ENCODE measurements at places on chromosomes 2 and 18.

GRCh38 chr2:14120376-14120775 lies 512.1 kb upstream of the LRATD1 start:
- DNase-seq, result no peak

DNA sequence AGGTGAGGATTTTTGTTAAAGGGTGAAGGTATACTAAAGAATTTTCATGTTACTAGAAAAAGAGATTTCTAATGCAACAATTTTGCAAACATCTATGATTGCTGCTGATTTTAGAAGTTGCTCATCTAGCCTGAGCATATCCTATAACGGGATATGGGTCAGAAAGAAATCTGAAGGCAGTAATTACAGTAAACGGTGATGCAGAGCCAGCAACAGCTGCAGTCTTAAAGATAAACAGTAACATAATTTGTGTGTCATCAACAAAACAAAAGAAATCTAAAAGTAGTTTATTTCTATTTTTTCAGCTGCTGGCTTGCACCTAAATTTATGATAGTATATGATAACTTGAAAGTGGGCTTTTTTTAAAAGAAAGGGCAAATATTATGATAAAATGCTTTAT lies 215.7 kb downstream of the SLC4A10 start:
- peak; percentile 90 for DNase-seq

GRCh38 chr2:27282892-27283291 lies 663 bp downstream of the TRIM54 start:
- no peak for DNase-seq

GRCh38 chr2:15222856-15223255 lies 338.3 kb downstream of the NBAS start:
- no peak for DNase-seq

DNA sequence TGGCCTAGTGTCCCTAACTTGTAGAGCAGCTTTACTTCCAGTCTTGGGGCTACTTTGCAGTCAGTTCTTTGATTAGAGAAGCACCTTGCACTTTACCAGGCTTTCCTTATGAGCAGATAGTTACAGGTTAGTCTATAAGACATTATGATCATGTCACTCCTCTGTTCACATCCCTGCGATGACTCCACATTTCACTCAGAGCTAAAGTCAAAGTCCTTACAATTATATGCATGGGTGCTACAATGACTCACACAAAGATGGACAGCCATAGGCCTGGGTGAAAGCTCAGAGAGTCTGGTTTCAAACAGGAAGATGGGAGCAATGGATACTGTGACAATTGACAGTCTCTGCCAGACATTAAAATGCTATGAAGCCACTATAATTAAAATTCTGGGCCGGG lies 27.1 kb upstream of the SSB start:
- no peak for DNase-seq

- no peak for DNase-seq
These were observed 92.0 kb downstream of the DPP10 start for GRCh38 chr2:114534116-114535084.

DNA sequence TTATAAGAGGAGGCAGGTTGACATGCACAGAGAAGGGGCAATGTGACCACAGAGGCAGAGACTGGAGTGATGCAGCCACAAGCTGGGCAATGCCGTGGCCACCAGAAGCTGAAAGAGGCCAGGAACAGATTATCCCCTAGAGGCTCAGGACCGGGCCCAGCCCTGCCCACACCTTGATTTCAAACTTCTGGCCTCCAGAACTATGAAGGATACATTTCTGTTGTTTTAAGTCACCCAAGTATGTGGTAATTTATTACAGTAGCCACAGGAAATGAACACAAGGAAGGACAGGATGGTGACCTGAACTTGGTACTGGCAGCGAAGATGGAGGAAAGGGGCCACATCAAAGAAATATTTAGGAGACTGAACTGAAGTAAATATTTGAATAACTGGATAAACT lies 66.8 kb upstream of the RIOK3 start:
- no peak for DNase-seq

DNA sequence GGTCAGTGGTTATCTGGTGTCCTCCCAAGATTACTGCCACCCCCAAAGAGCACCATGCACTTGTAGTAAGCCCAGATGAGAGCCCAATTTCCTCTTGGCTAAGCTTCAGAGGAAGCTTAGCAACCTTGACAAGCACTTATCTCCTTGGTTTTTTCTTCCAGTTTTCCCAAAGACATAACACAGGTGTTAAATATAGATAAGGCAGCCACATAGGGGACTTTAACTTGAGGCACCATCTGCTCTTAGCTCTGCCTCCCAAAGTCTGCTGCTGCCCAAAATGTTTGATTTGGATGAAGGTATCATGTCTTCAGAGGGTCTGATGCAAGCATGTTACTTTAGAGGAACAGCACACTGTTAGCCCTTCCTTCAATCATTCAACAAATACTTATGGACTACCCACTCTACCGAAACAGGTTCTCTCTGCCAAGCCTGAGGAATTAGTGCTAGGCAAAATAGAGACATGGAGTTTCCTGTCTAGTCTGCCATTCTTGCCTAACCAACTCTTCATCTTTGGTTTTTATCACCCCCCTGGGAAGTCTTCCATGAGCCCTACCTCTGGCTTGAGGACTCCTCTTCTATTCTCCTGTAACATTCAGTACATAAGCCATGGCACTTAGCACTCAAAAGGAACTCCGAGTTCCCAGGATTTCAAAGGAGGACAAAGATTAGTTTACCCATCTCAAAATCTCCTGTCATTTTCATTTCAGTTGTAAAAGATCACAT lies 73.7 kb downstream of the SP3 start:
- no peak for DNase-seq

DNA sequence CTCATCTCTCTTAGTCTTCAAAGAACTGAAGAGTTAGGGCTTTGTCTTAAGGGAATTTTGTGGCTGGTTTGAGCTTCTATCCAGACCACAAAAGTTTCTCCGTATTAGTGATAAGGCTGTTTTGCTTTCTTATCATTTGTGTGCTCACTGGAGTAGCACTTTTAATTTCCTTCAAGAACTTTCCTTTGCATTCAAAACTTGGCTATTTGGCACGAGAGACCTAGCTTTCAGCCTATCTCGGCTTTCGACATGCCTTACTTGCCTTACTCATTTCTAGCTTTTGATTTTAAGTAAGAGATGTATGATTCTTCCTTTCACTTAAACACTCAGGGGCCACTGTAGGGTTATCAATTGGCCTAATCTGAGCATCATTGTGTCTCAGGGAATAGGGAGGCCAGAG lies 29.9 kb downstream of the HDHD2 start:
- no peak for DNase-seq

DNA sequence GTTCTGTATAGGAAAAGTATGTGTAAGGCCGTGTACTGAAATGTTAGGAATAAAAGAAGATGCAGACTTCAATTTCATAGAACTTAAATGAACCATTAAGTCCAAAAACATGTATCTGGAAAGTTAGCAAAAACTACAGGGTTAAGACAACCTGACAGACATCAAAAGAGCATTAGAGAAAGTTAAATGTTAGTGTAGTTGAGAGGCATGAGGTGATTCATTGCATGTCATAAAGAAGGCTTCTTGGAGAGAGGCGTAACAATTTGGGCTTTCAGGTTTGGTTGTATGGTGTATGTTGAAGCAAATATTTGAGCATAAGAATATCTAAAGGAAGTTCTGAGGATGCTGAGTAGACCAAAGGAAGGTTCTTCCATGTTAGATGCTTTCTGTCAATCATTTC lies 6.3 kb downstream of the EPC2 start:
- no peak for DNase-seq

DNA sequence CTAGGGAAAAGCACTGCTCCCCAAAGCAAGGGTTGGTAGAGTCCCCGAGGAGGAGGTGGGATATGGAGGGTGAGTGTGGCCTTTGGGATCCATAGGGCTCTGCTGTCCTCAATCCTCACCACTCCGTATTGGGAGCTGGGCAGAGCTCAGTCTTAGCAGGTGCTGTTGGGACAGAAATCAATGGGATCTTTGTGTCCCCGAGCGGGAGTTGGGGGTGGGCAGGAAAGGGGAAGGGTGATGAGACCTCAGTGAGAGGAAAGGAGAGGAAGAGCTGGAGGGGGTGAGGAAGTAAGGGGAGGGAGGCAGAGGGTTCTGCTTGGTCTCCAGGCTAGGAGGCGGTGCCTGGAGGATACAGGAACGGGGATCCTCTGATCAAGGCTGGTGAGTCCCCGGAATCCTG lies 2.6 kb downstream of the ASIC4 start:
- DNase-seq, result no peak

GRCh38 chr18:46315161-46315560 lies 211.0 kb downstream of the HAUS1 start:
- DNase-seq, result no peak

DNA sequence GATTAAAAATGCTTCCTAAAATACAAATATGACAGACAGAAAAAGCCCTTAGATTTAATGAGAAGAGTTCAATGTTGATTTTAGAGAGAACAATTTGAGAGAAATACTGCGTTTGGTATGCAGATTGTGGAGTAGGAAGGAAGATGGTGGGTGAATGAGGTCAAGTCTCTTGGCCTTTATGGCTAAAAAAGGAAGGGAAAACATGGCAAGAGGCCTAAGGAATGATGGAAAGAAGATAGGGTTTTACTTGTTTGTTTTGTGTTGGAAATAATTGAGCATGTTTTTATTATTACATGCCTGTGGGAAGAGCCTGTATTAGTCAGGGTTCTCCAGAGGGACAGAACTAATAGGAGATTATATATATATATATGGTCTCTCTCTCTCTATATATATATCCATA lies 318.1 kb downstream of the TRIB2 start:
- no peak for DNase-seq

GRCh38 chr2:118686346-118686745 lies 161.1 kb downstream of the EN1 start:
- no peak for DNase-seq

DNA sequence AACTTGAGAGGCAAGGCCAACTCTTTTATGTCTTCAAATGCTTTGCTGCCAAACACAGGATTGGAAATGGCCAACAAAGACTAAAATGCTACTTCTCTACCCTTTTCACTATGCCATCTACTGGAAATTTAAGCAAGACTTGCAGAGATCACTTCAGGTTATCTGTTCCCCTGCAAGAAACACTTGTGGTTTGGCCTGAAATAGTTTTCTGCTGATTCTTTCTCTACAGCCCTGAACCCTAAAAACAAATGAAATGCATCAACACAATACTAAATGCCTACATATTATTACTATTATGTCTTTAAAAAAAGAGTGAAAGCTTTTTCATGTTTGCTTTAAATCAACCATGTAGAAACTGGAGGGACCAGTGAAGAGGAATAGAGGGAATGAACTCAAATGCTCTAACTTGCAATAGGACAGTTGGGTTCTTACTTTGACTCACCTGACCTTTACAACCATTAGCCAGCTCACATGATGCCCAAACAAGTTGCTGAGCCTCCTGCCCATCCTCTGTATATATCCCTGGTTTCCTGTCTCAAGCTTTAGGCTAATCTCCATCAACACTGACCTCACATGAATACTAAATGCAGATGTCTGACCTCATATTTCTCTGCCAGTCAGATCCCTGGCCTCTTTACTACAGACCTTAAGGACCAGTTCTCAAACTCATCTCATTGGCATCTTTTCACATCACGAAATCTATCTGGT lies 17.5 kb upstream of the ADAM17 start:
- DNase-seq, result no peak

- no peak for DNase-seq
These were observed 73.8 kb downstream of the NEURL3 start for GRCh38 chr2:96431319-96431718.

- DNase-seq, result no peak
These were observed 136.7 kb downstream of the EML6 start for GRCh38 chr2:54859997-54860701.

DNA sequence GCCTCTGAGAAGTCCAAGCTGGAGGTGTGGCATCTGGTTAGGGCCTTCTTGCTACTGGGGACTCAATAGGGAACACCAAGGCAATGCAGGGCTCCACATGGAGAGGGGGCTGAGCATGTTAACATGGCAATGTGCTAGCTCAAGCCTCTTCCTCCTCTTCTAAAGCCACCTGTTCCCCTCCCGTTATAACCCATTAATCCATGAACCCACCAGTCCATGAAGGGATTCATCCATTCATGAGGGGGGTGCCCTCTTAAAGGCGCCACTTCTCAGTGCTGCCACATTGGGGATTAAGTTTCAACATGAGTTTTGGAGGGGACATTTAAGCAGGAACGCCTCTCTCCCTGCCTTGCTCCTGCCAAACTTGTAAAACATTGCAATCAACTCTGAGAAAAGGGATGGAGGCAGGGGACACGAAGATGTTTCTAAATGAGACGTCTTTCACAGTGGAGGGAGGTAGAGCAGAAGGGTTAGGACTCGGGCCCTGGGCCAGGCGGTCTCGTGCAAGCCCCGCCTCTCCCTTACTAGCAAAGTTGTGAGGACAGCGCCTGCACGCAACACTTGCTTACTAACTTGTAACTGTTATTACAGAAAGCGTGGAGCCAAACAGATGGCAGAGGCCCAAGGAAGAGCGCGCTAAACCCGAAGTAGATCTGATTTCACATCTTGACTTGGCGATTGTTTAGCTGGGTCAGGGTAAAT lies 118.2 kb upstream of the ZNF516 start:
- DNase-seq, result no peak

- no peak for DNase-seq
These were observed 316.2 kb downstream of the CDH2 start for GRCh38 chr18:27860701-27861107.

DNA sequence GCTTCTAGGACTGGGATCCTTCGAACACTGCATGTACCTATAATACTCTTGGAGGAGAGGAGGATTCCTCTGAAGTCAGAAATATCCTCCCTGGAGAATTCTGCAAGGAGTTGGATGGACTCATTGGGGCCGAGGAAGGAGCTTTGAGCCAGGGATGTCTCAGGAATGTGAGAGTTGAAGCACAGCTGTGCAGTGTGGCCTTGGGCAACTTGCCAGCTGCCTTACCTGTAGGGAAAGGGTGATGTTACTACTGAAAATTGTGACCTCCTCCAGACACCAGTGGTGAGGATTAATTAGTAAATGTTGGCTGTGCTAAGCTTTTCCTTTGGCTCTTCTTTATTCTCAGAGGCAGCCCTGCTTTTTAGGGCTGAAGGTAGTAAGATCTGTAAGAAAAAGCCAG lies 41.4 kb downstream of the FMNL2 start:
- DNase-seq, result no peak

GRCh38 chr2:71070294-71071093 lies 2.0 kb downstream of the NAGK start:
- no peak for DNase-seq

DNA sequence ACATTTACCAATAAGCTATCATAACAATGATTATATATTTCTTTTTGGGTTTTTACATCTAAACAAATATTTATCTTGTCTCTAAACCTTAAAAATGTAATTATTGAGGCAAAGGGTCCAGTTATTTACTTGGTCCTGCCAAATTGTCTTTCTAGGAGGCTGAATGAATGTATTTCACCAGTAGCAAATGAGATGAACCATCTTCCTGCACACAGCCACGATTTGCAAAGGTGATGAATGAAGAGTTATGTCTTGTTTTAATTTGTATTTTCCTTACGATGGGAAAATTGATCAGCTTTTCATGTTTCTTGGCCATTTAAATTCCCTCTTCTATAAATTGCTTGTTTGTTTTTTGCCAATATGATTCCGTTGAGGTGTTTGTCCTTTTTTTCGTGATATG lies 1.4 kb downstream of the SP100 start:
- no peak for DNase-seq
